ENCODE measurements at places on chromosomes 3 and 15.

DNA sequence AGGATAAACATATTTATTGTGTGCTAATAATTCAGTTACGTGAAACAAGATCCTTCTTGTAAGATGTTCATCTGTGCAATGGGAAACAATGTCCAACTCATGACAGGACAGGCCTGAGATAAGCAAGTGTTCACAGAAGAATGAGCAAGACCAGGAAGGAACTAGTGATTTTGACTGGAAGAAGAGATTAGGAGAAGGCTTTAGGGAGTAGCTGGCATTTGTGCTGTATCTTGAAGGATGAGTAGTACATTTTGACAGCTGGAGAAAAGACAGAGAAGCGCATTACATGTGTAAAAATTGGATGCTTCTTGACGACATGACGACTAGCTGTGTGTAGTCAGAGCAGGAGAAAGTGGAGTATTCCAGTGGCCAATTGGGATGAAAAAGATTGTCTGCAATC lies 48.4 kb downstream of the GBE1 start:
- no peak for DNase-seq

- no peak for DNase-seq
Measured at GRCh38 chr3:129371041-129371826, 57.2 kb downstream of the EFCAB12 start.

- DNase-seq = no peak
Measured at GRCh38 chr15:88605189-88606069, 15.7 kb upstream of the AEN start.

GRCh38 chr3:2961576-2961975 lies 148.6 kb downstream of the IL5RA start:
- DNase-seq = no peak

- DNase-seq = no peak
Measured at GRCh38 chr3:185796431-185797107, 28.3 kb downstream of the IGF2BP2 start.

DNA sequence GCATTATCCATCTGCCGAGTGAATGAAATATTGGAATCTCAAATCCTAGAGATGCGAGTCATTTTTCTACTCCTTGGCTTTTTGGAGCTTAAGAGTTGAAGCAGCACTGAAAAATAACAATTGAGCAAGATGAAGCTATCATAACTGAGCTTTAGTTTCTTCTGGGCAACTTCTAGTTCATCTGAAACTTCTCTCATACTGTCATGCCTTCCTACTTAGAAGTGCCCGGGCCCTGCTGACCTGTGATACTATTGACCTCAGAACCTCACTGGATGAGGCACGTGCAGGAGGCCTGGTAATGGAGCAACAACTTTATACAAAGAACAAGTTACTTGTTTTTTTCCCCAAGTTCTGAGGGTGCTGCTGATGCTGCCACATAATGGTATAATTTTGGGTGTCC lies 48.5 kb upstream of the P3H2 start:
- DNase-seq = no peak

Measured in caudate nucleus (tissue), 63 donors.